ENCODE measurements at places on chromosomes 5 and 9. TPM values are rescaled to one million over a fixed set of nuclear protein-coding genes. Genes with fewer than 3 reads are reported as not detected.

DNA sequence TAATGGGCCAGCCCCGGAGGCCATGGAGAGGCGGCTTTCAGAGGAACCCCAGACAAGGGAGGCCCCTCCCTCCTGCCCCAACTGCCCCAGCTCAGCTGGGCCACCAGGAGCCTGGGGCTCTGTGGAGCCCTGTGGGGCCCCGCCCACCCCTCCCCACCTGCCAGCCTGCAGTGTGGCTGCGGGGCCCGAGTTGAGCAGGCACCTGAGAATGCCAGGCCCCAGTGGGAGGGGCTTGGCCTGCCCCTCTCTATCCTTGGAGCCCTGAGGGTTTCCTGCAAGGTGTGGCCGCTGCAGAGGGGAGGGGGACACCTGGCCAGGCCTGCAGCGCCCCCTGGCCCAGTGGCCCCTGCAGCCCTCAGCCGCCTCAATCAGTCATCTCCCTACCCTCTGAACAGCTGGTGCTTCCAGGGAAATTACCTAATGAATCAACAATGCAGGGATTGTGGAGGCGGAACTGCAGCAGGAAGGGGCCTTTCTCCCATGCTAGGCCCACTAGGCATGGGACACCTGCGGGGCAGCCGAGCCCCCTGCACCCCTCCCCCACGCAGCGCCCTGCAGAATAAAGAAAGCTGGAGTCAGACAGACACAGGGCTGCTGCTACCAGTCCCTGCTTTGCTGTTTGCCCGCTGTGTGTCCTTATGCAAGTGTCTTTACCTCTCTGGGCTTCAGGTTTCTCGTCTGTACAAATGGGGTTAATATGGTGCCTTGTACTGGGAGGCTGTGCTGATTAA, 48.0 kb downstream of the LMX1B start:
- no peak for DNase-seq

GRCh38 chr5:97836816-97837215, 653.8 kb upstream of the RIOK2 start:
- no peak for DNase-seq

- DNase-seq = no peak
Observed at GRCh38 chr5:115190388-115190787, 20.7 kb upstream of the TRIM36 start.

GRCh38 chr9:8331507-8332330, 532.1 kb upstream of the DMAC1 start:
- DNase-seq = no peak

The EIF4E1B gene
- total RNA-seq = not detected

The WNT8A gene
- not detected for total RNA-seq

The PCDHGB2 gene
- total RNA-seq = 4.4 TPM

The DIAPH1 gene
- total RNA-seq = 87.6 TPM

Measured in thyroid gland (tissue), 4 donors.